Activated CD4-positive, alpha-beta memory T cell treated with anti-CD3 and anti-CD28 coated beads for 36 hours (primary cell): ENCODE measurements at places on chromosomes 16 and 17. TPM values are rescaled to one million over a fixed set of nuclear protein-coding genes. Genes with fewer than 3 reads are reported as not detected.

- H3K27me3 ChIP-seq = no peaks in the 10 kb centered on the region
- H3K4me1 ChIP-seq = peaks cover 10% of the 10 kb centered on the region
- no peak overlapping the region for H3K27ac ChIP-seq
- H3K4me3 ChIP-seq = no peak overlapping the region
- DNase-seq = no peak
Measured at GRCh38 chr16:11145173-11145818, 110.7 kb downstream of the SOCS1 start.

DNA sequence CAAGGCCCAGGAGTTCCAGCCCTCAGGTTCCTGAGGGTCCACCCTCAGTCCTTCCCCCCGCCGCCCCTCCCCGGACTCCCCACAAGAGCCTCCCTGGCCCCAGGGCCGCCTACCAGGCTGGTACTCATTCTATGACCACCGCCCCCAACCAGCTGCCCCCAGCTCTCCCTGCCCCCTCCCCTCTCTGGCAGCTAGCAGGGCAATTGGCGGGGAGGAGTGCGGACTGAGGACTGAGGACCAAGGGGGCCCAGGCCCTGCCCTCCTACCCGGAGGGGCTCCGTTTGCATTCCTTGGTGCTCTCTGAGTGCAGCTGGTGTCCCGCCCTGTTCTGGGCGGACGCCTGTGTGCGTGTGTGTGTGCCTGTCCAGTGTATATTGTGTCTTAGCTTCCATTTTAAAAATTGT, 19.1 kb downstream of the UNC13D start:
- H3K36me3 ChIP-seq = peaks cover 17% of the 10 kb centered on the region
- no peak for DNase-seq
- no peaks in the 10 kb centered on the region for H3K27me3 ChIP-seq
- H3K27ac ChIP-seq = peak overlapping the region; percentile 19
- H3K4me3 ChIP-seq = no peak overlapping the region
- H3K4me1 ChIP-seq = peaks cover 27% of the 10 kb centered on the region

Gene ZACN
- 4.9 TPM for total RNA-seq

DNA sequence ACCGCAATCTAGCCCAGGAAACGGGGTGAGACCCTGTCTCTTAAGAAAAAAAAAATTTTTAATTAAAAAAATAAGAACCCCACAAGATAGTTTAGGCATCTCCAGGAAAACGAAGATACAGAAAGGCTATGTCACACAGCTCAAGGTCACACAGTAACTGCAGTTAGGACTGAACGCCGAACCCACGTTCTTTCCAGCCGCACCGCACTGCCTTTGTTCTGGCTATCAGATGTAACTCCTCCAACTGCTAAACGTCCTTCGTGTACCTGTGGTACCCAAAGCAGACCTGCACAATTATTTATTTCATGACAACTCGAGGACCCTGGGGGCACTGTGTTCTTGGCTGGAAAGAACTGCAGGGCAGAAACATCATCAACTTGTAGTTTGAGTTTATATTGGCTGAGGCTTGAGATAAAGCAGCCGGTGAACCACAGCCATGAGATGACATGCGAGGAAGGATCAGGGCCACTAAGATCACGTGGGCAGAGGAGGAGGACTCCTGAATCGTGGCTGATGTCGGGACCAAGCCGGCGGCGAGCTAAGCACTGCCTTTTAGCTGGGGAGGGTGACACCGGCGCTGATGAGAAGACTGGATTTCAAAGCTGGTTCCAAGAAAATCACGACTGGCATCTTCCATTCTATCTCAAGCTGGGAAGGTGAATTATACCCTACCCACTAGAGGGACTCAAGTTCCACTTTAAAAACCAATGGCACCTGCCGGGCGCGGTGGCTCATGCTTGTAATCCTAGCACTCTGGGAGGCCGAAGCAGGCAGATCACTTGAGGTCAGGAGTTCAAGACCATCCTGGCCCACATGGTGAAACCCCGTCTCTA, 20.7 kb upstream of the MNT start:
- H3K4me1 ChIP-seq = peaks cover 3% of the 10 kb centered on the region
- no peaks in the 10 kb centered on the region for H3K27me3 ChIP-seq
- peaks cover 22% of the 10 kb centered on the region for H3K36me3 ChIP-seq

Gene ANKRD40
- total RNA-seq = 27.8 TPM

Gene SDR42E2
- total RNA-seq = 0.10 TPM

- H3K27me3 ChIP-seq = no peaks in the 10 kb centered on the region
- DNase-seq = no peak
- H3K27ac ChIP-seq = peak overlapping the region; percentile 67
- peaks cover 84% of the 10 kb centered on the region for H3K4me1 ChIP-seq
Measured at GRCh38 chr17:64499805-64500486, 3.1 kb upstream of the POLG2 start.

Gene CMTM2
- total RNA-seq = 0.45 TPM

GRCh38 chr16:1078579-1079021, 6.1 kb downstream of the SSTR5 start:
- no peaks in the 10 kb centered on the region for H3K36me3 ChIP-seq
- H3K4me1 ChIP-seq = no peaks in the 10 kb centered on the region
- no peak overlapping the region for H3K27ac ChIP-seq
- peaks cover 18% of the 10 kb centered on the region for H3K27me3 ChIP-seq

Gene HOXB4
- 2.3 TPM for total RNA-seq

GRCh38 chr17:47267354-47267828, 13.8 kb downstream of the ITGB3 start:
- H3K27me3 ChIP-seq = peaks cover 7% of the 10 kb centered on the region
- H3K4me3 ChIP-seq = no peak overlapping the region
- no peaks in the 10 kb centered on the region for H3K4me1 ChIP-seq
- no peak for DNase-seq
- peaks cover 3% of the 10 kb centered on the region for H3K36me3 ChIP-seq

Gene MAP2K6
- 2.2 TPM for total RNA-seq

Gene PYDC1
- total RNA-seq = not detected

DNA sequence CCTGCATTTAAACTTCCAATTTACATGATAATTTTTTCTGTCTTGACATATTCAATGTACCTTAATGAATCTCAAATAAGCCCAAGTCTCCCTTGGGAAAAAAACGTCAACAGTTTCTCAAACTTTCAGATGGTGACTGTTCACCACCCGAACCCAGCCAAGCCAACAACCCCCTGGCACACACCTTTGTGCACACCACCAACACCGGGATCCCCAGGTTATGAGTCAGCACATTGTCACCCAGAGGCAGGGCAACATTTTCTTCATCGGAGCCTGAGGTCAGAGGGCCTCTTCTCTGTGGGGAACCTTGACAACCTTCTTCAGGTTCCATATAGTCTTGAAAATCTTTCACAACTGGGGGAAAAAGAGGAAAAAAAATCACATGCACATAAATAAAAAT, 15.5 kb downstream of the DYNC1LI2 start:
- H3K27ac ChIP-seq = peak overlapping the region; percentile 18
- H3K36me3 ChIP-seq = peaks cover 32% of the 10 kb centered on the region
- H3K4me1 ChIP-seq = peaks cover 11% of the 10 kb centered on the region
- H3K4me3 ChIP-seq = no peak overlapping the region

GRCh38 chr17:75348386-75349012, 57.0 kb downstream of the GRB2 start:
- H3K4me3 ChIP-seq = no peak overlapping the region
- H3K27ac ChIP-seq = peak overlapping the region; percentile 14
- DNase-seq = no peak
